Sigmoid colon (tissue), 7 donors: ENCODE measurements at places on chromosomes 1 and 21.

GRCh38 chr1:107804741-107805140 is 160.2 kb downstream of the VAV3 start:
- H3K36me3 ChIP-seq: no peaks in the 10 kb centered on the region
- no peak overlapping the region for H3K4me3 ChIP-seq
- no peak overlapping the region for H3K27ac ChIP-seq
- no peak for DNase-seq

DNA sequence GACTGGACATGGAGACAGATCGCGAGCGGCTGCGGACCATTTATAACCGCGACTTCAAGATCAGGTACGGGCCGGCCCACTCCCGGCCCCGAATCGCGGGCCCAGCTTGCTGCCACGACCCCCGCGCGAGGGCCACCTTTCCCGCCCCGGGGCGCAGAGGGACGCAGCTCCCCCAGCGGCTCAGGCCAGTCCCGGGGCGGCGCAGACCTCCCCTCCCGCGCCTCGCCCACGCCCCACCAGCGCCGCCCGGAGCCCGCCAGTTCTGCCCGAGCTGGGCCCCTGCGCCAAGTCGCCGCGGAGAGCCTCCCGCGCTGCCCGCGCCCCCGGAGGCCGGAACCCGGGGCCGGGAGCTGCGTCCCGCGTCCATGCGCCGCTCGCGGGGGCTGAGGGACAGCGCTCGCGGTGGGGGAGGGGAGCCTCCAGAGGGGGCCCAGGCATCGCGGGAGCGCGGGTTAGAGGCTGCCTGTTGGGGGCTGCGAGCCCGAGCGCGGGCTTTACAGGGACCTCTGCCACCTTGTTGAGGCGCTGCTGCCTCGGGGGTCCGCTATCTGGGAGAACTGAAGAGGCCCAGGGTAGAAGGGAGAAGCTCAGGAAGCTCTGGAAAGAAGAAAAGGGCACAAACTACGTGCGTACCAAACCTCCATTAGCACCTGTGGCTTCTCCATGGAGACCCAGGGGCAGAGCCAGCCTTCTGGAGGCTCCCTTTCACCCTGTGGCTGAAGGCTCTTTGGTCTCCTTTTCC is 698 bp downstream of the MOV10 start:
- no peaks in the 10 kb centered on the region for H3K36me3 ChIP-seq
- peak overlapping the region; percentile 87 for H3K27ac ChIP-seq
- H3K4me3 ChIP-seq: peak overlapping the region; percentile 67
- H3K27me3 ChIP-seq: no peaks in the 10 kb centered on the region

- peak; percentile 99 for DNase-seq
- H3K4me3 ChIP-seq: no peak overlapping the region
- H3K27ac ChIP-seq: peak overlapping the region; percentile 90
- peaks cover 25% of the 10 kb centered on the region for H3K4me1 ChIP-seq
Observed at GRCh38 chr1:226820941-226821718, 49.3 kb upstream of the PSEN2 start.

- H3K4me3 ChIP-seq: no peak overlapping the region
- peaks cover 32% of the 10 kb centered on the region for H3K4me1 ChIP-seq
- no peaks in the 10 kb centered on the region for H3K36me3 ChIP-seq
- peak overlapping the region; percentile 52 for H3K27ac ChIP-seq
- no peaks in the 10 kb centered on the region for H3K27me3 ChIP-seq
Observed at GRCh38 chr1:163436140-163436812, 114.5 kb downstream of the NUF2 start.

DNA sequence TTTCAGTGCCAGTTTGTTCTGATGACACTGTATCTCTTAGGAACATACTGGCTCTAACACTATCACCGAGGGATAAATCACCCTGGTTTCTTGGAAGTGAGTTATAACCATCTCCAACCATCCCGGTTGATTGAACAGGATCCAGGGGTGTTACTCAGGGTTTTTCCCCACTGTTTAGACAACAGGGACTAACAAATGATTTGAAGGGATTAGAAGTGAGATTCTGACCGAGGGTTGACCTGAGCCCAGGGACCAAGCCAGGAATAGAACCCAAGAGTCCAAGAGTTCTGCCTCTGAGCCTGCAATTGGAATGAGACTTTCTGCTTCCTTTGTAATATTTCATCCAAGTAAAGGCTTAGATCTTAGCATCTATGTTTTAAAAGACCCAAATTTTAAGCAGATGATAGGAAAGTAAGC is 154.0 kb downstream of the DHRS3 start:
- peaks cover 61% of the 10 kb centered on the region for H3K4me1 ChIP-seq
- DNase-seq: peak; percentile 81
- H3K36me3 ChIP-seq: no peaks in the 10 kb centered on the region
- no peak overlapping the region for H3K4me3 ChIP-seq

DNA sequence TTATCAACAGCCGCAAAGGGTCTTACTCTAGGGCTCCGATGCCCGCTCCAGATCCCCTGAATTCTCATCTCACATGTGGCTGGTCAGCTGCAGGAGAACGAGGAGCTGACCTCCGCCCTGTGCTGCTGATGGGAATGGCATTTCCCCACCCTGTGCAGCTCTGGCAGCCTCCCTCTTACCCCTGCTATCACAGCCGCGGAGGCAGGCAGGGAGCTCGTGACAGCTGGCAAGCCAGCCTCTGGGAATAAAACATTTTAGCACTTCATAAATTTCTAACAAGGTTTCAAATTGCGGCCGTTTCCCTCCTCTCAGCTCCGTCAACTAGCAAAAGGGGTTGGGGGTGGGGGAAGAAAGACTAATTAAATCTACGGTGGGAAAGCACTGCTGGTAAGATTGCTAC is 81.1 kb downstream of the DSCAM start:
- no peaks in the 10 kb centered on the region for H3K36me3 ChIP-seq
- H3K27me3 ChIP-seq: no peaks in the 10 kb centered on the region
- H3K4me1 ChIP-seq: no peaks in the 10 kb centered on the region
- no peak overlapping the region for H3K27ac ChIP-seq

DNA sequence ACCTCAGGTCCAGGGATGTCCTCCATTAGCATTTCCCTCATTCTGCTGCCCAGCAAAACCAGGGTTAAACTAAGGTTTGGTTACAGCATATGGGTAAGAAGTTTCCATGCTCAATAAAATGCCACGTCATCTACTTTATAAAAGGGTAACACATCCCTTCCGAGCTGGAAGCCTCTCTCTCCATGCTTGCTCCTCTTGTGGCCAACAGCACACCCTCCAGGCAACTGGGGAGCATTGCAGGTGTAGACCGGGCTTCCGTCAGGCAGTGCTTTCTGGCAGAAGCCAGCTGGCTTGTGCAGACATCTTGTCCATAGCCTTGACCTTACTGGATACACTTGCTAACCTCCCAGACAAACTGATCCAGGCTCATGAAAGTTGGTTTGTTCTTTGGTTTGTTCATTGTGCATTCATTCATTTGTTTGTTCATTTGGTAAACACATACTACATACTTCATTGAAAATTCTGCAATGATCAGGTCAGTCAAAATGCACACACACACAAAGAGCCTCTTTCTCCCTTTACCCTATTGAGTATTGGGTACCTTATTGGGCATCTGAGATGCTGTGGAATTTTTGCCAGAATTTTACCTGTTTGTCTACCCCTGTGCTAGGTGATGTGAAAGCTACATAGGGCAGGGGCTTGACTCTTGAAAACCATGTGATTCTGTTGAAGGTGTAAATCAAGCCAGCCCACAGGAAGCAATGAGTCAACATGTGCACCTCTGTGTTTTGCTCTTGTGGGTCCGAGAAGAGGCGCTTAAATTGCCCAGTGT is 422.8 kb downstream of the CAMTA1 start:
- no peak for DNase-seq
- no peaks in the 10 kb centered on the region for H3K27me3 ChIP-seq
- no peaks in the 10 kb centered on the region for H3K4me1 ChIP-seq
- H3K27ac ChIP-seq: no peak overlapping the region
- no peaks in the 10 kb centered on the region for H3K36me3 ChIP-seq

DNA sequence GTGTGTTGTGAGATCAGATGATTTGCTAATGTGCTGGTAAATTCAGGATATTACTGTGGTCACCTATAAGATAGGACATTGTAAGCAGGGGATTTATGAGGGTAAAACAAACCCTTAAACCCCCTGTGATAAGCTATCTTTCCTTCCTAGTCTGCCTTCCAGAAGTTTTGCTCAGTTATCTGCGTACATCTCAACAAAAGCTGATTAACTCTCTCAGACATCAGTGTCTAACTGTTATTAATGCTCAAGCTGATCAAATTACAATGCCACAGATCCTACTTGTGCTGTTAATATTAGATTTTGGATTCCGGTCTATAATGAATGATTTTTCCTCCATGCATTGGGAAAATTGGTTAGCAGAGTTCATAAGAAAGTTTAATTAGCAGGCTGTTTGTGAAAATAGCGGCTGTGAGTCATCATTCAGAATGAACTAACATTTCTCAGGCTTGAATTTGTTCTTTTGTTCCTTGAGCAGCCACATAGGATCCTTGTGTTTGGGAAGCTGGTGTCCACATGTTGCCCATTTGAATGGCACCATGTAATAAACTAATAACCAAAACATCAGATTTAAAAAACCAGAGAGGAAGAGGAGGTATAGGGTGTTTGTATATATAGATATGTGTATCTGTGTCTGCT is 48.7 kb downstream of the ELAVL4 start:
- H3K4me3 ChIP-seq: no peak overlapping the region
- no peaks in the 10 kb centered on the region for H3K36me3 ChIP-seq
- no peaks in the 10 kb centered on the region for H3K27me3 ChIP-seq
- H3K27ac ChIP-seq: no peak overlapping the region
- H3K4me1 ChIP-seq: no peaks in the 10 kb centered on the region
- no peak for DNase-seq

- no peak overlapping the region for H3K4me3 ChIP-seq
- H3K36me3 ChIP-seq: no peaks in the 10 kb centered on the region
- H3K27me3 ChIP-seq: no peaks in the 10 kb centered on the region
- no peaks in the 10 kb centered on the region for H3K4me1 ChIP-seq
- H3K27ac ChIP-seq: no peak overlapping the region
- no peak for DNase-seq
Observed at GRCh38 chr1:228511546-228512445, 24.6 kb downstream of the RNF187 start.
